ENCODE measurements at places on chromosomes 2 and 18. TPM values are rescaled to one million over a fixed set of nuclear protein-coding genes. Genes with fewer than 3 reads are reported as not detected.

GRCh38 chr18:35750929-35751328 lies 169.4 kb downstream of the GALNT1 start:
- no peak for DNase-seq

Gene CHN1
- 11.0 TPM for total RNA-seq

Gene THSD7B
- 0.05 TPM for total RNA-seq

DNA sequence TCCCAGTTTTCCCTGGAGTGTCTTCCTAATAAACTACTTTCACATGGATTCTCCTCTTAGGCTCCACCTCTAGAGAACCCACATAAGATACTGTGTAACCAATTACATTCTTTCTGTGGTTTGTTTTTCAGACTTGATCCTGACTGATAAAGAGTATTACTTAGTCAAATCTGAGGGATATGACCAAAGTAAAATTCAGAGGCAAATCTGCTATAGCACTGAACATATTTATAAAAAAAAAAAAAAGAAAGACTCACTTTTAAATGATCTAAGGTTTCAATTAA lies 13.9 kb downstream of the CKAP2L start:
- DNase-seq = peak; percentile 48

Gene LYG1
- 0.96 TPM for total RNA-seq

DNA sequence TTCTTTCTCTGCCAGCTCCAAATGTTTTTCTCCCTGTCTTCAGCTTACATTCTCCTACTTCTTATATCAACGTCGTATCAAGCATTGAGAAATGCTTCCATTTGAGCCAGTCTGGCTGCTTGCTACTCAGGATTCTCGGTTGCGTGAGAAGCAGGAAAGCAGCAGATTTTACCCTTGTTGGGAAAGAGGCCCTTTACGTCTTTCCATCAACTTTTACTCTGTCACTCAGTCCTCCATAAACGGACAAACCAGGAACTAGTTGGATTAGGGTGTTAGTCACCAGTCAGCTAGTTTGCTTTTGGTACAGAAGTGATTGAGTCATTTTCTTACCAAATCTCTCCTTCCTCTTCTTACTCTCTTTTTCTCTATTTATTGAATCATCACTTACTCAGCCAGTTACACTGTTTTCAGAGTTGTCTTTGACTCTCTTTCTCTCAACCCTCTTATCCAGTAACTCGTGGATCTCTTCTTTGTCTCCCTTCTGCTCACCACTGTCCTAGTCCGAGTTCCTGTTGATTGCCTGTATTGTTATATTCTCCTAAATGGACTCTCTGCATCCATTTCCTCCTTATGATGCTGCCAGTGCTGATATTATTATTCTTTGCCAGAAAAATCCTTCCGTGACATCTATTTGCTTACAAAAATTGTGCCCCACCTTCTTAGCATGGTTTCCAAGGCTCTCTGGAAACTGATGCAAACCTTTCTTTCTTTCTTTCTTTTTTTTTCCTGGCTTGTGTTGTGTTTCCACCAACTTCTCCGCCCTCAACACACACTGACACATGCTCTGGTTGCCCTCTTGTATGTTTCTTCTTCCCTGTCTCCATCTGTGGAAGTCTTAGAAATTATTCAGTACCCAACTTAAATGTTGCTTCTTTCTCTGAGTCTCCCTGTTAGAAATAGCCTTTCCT lies 61.5 kb downstream of the VRK2 start:
- DNase-seq = peak; percentile 93

All from M059J (cell line).